Stimulated activated CD4-positive, alpha-beta T cell treated with anti-CD3 and anti-CD28 coated beads, Interleukin-2, amount 100 ng/mL, for 24 hours (primary cell): ENCODE measurements at places on chromosomes 16 and 17.

- DNase-seq = peak; percentile 16
Observed at GRCh38 chr17:57257895-57258851, 1.9 kb downstream of the MSI2 start.

DNA sequence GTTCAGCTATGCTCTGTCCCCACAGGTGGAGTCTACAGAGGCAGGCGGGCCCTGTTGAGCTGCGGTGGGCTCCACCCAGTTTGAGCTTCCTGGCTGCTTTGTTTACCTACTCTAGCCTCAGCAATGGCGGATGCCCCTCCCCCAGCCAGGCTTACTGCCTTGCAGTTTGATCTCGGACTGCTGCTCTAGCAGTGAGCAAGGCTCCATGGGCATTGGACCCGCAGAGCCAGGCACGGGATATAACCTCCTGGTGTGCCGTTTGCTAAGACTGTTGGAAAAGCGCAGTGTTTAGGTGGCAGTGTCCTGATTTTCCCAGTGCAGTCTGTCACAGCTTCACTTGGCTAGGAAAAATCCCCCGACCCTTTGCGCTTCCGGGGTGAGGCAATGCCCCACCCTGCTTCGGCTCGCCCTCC, 89.1 kb downstream of the BCAS3 start:
- DNase-seq = no peak

GRCh38 chr16:14036889-14037288, 34.2 kb upstream of the MRTFB start:
- DNase-seq = no peak

- peak; percentile 10 for DNase-seq
Observed at GRCh38 chr17:78924481-78925151, 571 bp downstream of the TIMP2 start.

- DNase-seq = no peak
Observed at GRCh38 chr16:81181013-81181720, 57.3 kb upstream of the BCO1 start.
